ENCODE measurements at places on chromosomes 16 and 17.

DNA sequence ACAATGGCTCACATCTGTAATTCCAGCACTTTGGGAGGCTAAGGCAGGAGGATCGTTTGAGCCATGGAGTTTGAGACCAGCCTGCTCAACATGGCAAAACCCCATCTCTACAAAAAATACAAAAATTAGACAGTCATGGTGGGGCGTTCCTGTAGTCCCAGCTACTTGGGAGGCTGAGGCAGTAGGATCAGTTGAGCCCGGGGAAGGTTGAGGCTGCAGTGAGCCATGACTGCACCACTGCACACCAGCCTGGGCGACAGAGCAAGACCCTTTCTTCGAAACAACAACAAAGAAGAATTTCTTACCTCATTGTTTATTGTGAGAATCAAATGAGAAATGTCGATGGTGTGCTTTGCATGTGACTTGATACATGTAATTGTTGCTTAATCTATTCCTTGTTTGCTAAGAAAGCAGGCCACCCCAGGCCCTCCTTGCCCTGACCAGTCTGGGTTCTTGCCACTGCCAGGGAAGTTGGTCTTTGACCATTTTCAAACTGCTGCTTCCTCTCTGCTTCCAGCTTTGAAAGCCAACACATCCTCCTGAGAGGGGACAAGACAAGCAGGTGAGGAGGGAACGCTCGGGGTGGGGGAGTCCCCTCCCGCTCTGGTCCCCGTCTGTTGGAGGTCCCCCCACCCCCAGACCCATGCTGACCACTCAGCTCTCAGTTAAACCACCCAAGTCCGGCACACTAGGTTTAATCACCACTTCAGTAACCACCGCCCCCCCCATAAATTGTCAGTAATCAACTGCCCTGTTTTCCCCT is 47.3 kb upstream of the CPNE2 start:
- no peak for DNase-seq

DNA sequence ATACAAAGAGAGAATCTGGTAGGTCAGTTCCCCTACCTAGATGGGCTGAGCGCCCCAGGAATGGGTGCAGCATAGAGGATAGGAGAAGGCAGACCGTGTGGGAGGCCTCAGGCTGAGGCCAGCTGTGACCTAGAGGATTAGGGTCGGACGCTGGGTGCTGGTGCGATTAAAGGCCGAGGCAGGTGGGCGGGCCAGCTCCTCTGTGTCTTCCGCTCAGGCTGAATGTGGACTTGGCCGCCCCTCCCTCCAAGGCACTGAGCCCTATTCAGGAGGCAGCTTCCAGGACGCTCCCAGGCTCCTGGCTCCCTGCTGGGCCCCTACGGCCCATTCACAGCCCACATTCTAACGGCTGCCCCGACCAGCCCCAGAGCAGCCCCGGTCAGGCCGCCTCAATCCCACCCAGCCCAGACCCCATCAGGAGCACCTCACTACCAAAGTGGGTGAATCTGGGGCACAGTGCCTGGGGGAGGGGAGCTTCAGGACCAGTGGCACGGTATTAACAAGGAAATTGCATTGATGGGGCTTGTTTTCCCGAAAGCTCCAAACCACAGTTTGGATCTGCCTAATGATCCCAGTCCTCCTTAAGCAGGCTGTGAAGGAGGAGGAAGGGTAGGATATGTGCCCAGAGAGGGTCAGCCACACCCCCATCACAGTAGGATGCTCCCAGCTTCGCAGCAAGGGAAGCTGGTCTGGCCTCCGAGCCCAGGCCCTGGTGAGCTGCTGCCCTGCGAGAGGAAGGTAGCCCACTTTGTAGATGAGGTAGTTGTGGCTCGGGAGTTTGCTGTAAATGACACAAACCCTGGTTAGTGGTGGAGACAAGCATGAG is 14.5 kb downstream of the RHBDL3 start:
- no peak for DNase-seq

- no peak for DNase-seq
Measured at GRCh38 chr17:3798273-3799180, 2.5 kb downstream of the ITGAE start.

- no peak for DNase-seq
Measured at GRCh38 chr16:57577214-57577613, 34.8 kb downstream of the ADGRG5 start.

Data from D341Med (cell line).